Ascending aorta (tissue), 2 donors: ENCODE measurements at places on chromosomes 2 and 18.

DNA sequence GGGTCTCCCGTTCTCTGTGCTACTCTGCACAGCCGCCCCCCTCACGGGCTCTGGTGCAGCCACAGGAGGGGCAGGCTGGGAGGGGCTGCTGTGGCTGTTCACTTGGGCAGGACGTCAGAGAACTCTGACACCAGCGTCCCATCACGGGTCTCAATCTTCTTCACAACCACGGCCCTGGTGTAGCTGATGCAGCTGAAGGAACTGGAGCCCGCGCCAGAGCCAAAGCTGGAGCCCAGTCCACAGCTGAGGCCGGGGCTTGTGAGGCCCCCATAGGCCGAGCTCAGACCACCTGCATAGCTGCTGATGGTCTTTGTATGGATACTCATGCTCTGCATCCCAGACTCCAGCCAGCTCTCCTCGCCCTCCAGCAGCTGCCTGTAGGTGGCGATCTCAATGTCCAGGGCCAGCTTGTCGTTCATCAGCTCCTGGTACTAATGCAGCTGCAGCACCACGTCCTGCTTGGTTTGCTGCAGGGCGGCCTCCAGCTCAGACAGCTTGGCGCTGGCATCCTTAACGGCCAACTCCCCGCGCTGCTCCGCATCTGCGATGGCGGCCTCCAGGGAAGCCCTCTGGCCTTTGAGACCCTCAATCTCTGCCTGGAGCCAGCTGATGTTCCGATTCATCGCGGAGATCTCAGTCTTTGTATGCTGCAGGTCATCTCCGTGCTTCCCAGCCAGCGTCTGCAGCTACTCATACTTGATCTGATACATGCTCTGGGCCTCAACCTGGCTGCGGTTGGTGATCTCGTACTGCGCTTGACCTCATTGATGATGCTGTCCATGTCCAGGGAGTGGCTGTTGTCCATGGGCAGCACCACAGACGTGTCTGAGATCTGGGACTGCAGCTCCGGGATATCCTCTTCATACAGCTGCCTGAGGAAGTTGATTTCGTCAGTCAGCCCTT is 7.4 kb upstream of the DUSP19 start:
- no peak for DNase-seq

DNA sequence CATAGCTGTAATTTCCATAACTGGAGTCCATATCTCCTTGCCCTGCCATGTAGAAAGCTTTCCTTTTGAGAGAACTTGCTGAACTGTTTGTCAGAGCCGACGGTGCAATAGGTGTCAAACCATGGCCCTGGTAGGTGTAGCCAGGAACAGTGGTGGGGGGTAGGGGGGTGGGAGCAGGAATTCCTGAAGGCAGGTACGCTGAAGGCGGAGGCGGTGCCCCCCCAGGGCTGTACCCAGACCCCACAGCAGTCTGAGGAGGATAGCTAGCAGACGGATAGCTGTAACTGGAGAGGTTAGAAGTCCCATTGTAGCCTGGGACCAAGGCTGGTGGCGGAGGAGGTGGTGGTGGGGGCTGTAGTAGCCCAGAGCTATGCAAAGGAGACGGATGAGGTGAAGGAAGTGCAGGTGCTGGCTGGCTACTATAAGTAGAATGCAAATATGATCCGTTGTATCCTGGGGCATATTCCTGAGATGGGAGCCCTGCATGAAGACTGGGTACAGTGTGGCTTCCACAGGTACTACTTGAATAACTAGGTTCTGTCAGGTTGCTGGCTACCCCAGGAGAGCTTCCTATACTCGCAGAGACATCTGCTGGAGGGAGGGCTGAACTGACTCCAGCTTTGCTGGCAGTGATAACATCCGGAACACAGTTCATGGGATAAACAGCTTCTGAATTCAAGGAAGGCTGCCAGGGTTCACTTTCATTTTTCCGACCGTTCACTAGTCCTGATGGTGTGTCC is 124.8 kb downstream of the FIGN start:
- DNase-seq, result no peak

DNA sequence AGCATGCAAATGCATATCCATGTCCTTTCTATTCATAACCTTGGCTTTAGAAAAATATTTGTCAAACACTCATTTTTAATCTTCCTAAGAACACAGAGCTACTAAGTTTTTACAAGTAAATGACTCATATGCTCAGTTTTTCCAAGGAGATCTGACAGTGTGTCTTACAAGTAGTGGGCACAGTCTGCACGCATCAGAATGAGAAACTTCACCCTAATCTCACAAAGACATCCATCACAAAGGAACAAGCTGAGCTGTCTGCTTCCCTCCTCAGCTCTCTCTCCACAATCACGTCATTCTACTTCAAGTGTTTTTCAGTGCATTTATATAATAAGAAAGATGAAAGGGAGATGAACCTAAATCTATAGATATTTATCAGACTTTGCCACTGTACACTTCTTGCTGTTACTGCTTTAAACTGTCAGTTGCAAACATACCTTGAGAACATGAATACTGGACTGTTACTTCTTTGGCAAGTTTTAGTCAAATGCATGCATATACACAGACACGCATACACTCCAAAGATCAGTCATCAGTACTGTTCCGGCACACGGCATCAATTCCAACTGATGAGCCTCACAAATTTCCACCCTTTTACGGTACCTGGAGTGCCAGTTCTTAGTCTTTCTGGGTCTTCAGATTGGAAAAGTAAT is 75.7 kb downstream of the RBMS1 start:
- no peak for DNase-seq

DNA sequence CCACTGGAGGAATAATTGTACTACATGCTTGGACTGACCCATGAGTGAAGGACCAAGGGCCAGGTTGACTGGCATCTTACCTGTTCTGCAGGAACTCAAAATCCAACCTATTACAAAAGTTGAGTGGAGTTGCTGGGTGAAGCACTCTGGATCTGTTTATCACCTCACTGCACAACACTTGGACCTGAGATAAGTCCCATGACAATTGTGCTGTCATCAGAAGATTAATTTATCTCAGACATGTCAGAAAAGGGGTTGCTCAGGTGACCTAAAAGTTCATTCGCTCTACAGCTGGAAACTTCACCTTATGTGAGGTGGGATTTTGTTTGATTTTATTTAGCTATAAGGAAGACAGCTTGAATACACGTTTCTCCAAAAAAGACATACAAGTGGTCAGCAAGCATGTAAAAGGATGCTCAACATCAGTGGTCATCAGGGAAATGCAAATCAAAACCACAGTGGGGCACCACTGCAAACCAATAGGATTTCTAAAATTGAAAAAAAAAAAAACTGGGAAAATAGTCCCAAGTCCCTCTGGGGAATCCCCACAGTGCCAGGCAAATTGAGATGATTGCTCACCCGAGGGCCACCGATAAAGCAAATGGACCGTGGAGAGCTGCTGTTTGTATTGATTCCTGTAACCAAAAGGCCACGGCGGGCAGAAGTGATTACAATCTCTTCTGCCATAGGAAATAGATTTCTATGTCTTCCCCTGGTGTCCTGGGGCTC is 65.8 kb upstream of the SLC35F5 start:
- no peak for DNase-seq

DNA sequence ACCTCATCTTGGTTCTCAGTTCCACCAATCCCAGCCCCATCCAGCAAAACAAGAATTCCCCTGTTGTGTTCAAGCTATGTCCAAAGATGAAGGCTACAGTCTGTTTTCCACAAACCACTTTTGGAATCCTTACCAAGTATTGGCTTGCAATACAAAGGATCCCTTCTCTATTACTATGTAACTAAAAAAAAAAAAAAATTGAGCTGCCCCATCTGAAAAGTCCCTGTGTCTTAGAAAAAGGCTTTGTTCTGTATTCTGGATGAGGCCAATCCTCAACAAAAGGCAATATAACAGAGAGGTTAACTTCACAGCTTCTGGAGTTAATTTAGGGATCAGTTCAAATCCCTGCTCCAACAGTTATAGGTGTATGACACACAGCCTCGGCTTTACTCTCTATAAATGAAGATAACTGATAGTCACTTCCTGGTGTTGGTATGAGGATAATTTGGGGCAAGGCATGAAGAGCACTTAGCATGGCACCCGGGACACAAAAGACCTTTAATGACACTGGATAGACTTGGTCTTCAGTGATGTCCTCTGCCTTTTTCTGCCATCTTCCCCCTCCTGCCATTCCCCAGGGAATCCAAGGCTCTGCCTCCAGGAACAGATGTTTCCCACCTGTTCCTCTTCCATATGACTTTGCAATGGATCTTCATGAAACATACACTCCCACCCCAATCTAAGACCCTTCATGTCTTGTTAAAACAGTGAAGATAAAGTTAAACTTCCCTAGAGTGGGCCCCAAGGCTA is 61.2 kb upstream of the ATL2 start:
- no peak for DNase-seq

- DNase-seq, result no peak
These were observed 221.2 kb downstream of the PIEZO2 start for GRCh38 chr18:10928011-10928771.

DNA sequence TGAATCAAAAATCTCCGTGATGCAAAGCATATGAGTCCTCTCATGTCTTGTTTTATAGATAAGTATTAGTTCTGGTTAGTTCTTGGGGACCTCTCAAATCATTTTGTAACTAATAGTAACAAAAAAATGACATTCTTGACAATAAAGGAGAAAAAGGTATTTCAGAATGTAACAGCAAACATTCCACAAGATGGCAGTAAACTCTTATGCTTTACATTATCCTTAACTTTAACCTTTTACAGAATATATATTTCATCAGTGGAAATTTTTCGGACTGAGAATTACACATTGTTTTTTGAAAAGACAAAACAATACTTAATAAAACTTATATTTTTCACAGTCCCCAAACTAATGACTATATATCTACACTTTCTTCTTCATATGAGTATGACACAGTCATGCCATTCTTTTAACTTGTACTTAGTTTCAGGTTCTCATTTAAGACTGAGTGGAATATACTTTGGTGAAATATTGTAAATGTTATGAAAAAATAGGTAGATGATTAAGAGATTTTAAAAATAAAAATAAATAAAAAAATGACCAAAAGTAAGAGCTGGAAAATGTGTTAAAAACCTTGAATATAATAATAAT is 142.9 kb upstream of the NXPH2 start:
- DNase-seq, result no peak

GRCh38 chr2:183292028-183292427 is 167.8 kb downstream of the NUP35 start:
- DNase-seq, result no peak

DNA sequence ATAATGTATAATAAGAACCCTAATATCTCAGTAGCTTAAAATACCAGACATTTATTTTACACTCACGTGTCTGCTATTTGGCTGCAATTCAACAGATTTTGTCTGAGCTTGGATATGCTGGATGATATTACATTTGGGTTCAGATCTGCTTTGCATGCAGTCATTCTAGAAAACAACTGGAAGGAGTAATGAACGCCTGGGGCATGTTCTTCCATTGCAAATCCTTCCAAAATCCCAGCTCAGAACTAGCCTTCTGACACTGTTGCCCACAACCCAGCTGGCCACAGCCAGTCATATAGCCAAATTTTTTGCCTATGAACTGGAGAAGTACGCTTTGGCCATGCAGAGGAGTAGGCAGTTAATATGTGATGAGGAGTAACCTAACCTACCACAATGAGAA is 597.8 kb upstream of the VRK2 start:
- no peak for DNase-seq

GRCh38 chr2:184646593-184646992 is 48.3 kb downstream of the ZNF804A start:
- DNase-seq, result no peak

DNA sequence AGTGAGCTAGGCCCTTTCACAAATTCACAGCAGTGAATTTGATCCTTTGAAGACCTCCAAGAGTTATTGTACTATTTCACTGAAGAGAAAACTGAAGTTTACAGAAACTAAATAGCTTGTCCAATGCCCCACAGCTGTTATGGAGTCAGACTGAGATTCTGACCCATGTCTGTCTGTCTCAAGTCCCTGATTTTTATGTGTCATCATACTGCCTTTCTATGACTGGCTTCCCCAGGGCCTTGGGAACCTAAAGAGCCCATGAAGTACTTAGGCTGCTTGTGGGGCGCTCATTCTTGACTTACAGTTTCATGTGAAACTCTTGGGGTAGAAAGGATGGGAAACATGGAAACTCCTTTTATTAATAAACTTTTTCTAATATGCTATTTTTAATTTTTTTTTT is 107.7 kb downstream of the ATL2 start:
- no peak for DNase-seq

- DNase-seq, result no peak
These were observed 103.3 kb downstream of the PLA2R1 start for GRCh38 chr2:159959136-159959535.

GRCh38 chr18:25810736-25811135 is 279.7 kb downstream of the SS18 start:
- no peak for DNase-seq
